Heart right ventricle (tissue), 16 donors: ENCODE measurements at places on chromosomes 5 and 9. TPM values are rescaled to one million over a fixed set of nuclear protein-coding genes. Genes with fewer than 3 reads are reported as not detected.

Gene SLC6A7
- not detected for total RNA-seq

Gene SLC45A2
- total RNA-seq = not detected

Gene PNPLA7
- 7.0 TPM for total RNA-seq

Gene ZFAND5
- 265 TPM for total RNA-seq

Gene KLHL9
- 12.7 TPM for total RNA-seq
